ENCODE measurements at places on chromosomes 7 and 10.

DNA sequence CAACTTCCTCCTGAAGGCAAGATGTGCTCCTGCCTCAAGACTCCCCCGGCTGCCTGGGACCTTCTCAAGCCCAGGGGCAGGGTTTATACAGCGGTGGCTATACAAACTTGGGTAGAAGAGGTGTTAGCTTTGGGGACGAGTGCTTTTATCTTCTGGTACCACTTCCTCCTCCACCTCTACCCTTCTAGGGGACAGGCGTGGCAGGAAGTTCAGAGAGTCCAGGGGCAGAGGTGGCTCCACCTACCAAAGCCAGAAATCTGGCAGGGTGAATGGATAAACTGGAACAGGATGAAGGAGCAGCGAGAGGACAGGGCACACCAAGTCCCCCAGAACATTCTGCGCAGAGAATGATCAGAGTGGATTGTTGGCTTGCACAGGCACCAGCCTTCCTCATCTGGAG is 24.0 kb upstream of the TM9SF3 start:
- DNase-seq = no peak

DNA sequence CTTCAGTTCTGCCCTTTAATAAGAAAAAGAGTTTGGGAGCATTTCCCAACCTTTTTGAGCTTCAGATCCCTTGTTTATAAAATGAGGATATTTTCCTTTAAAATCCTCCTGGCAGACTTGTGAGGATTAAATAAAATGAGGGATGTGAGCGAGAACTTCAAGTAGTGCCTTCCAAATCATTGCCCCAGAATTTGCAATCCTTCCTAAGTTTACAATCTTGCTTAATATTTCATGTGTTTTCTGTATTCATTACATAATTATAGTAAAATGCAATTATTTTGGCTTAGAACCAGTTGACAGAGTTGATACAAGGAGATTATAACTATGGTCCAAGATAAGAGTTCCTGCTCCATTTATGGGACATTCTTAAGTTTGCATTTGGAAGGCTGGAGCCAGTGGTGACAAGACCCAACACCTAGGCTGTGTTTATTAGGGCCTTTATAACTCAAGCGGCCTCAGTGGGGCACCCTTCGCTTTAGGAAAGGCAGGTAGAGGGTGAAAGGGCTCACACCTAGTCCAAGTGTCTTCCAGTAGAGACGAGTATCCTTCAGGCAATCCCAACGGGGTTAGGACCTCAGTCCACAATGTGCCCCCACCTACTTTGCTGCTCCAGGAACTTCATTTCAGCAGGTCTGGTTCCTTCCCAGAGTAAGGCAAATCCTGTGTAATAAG is 317.5 kb downstream of the WDR11 start:
- DNase-seq = no peak

GRCh38 chr7:50153995-50154394 is 60.9 kb upstream of the ZPBP start:
- DNase-seq = no peak

GRCh38 chr7:105195891-105196290 is 181.9 kb downstream of the KMT2E start:
- DNase-seq = no peak

- no peak for DNase-seq
These were observed 5.1 kb upstream of the PCGF5 start for GRCh38 chr10:91215384-91215783.
